ENCODE measurements at places on chromosomes 2 and 18.

DNA sequence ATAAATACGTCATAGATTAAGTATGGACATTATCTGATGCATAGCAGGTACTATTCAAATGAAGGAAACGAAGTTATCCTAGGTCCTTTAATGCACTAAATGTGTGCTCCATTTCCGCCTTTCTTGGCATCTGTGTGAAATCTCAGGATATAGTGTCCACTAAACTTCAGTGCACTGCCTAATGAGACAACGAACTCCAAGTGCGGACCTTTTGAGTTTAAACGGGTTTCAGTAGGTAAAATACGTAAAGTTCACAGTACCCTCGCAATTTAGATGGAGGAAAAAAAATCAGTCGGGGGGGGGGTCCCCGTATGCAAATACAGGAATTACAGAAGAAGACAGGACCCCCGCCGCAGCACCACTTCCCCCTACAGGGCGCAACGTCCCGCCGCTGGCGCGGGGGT is 729 bp upstream of the REL start:
- DNase-seq = no peak

- DNase-seq = no peak
These were observed 485.7 kb downstream of the TXNL1 start for GRCh38 chr18:56152551-56153310.

GRCh38 chr2:33265584-33266338 is 210.7 kb upstream of the RASGRP3 start:
- no peak for DNase-seq

DNA sequence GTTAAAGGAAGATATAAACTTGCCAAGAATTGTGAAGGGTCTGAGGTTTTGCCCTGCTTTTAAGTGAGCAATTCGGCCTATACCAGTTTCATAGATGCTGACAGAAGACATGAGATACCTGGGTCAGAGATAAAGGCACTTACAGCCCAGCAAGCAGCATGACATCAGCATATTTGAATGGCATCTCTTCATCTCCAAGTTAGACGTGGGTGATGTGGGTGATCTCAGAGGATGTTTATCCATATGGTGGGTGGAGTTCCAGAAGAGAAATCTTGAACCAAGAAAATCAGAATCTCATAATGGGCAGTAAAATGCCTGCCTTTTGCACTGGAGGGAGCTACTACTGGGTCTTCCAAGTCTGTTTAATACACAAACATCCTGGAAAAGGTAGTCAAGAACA is 44.7 kb downstream of the GYPC start:
- peak; percentile 22 for DNase-seq

- no peak for DNase-seq
These were observed 763 bp downstream of the CCDC141 start for GRCh38 chr2:179049203-179049545.

DNA sequence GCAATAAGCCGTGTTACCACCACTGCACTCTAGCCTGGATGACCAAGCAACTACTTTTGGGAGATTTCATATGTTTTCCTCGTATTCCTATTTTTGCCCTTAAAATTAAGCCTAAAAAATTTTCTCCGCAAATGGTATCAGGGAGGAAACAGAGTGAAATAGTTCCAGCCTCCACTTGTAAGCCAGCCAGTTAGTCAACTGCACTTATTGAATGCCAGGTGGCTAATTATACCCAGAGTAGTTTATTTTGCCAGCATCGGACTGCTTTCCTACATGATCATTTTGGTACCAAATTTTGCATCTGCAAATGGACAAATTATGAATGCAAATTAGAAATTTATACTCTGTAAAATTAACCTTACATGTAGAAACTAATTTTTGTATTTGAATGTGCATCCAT is 90.2 kb upstream of the ARHGAP28 start:
- DNase-seq = no peak

DNA sequence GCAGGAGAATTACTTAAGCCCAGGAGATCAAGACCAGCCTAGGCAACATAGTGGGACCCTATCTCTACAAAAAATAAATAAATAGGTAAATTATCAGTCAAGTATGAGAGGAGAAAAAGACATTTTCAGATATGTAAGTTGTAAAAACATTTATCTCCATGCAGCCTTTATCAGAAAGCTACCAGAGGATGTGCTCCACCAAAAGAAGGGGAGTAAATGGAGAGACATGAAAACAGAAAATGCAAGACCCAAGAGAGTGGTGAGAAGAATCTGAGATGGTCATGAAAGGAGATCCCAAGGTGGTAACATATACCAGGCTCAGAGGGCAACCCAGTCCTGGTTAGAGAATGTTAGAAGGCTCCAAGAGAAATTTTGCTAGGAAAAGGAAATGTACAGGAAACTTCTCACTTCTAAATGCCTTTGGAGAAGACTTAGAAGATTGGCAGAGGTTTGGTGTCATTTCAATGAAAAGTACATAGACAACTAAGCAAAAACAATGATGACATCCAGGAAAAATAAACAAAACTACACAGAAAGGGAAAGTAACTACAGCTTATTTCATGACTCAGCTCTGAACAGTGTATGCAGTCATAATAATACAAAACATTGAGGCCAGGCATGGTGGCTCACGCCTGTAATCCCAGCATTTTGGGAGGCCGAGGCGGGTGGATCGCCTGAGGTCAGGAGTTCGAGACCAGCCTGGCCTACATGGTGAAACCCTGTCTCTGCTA is 19.5 kb downstream of the CIB4 start:
- peak; percentile 3 for DNase-seq

- DNase-seq = no peak
These were observed 172.7 kb downstream of the SH3RF3 start for GRCh38 chr2:109301746-109302145.

- no peak for DNase-seq
These were observed 26.6 kb downstream of the TWSG1 start for GRCh38 chr18:9361191-9361590.

GRCh38 chr2:108458082-108458481 is 9.1 kb downstream of the GCC2 start:
- no peak for DNase-seq

- DNase-seq = no peak
These were observed 525.5 kb downstream of the IRS1 start for GRCh38 chr2:226274143-226274542.

GRCh38 chr2:160825433-160825832 is 331.8 kb upstream of the RBMS1 start:
- DNase-seq = no peak

DNA sequence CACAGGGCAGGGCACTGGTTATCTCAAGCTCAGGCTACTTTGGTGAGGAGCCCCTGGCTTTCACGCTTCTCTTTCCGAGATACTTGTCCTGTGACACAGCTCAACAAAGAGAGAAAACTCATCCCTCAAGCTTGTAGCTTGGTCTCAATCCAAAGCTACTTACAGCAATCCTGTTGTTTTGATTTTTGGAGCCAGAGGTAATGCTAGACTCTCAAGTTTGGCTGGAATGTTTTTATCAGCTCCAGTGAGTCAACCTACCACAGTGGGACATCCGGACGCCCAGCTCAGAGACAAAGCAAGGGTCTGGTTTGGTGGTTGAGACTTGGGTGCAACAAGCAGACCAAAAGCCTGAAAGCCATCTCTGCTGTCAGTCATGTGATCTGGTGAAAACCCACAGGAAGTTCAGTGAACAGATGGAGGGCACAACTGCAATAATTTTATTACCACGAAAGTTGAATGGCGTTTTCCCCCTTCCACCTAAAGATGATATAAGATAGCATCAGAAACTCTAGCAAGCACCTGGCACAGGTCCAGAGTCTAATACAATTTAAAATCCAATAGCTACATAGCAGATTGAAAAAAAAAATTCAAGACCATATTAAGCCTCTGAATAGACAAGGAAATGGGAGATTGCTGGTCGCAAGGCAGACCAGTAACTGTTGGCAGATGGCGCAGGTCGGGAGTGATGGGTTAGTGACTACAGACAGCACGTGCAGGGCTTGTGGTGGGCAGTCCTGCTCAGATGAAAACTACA is 102.3 kb upstream of the SMAD7 start:
- DNase-seq = peak; percentile 97

DNA sequence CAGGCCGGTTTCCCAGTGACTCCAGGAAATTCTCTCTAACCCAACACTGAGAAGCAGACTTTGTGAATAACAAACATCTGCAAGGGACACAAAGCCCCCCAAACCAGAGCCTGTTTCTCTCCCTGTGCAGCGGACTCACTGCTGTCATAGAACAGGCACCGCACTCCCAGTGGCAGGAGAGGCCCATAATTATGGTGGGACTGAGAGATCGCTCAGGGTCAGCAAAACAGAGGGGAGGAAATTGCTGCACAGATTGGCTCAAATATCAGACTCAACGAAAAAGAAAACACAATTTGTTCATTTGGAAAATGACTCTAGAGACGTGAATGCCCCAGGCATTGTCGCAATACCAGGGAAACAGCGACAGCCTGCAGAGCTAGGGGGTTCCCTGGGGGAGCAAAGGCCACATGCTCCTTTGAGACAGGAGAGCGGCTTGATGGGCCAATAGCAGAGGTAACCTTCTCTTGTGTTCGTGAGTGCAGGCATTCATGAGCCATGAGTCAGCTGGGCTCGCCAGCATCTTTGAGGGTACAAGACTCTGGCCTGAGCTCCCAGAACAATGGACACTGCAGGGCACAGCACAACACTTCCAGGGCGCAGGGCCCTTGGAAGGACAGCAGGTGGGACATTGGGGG is 143.3 kb upstream of the KLHL29 start:
- no peak for DNase-seq

- DNase-seq = peak; percentile 33
These were observed 23.8 kb downstream of the FBXO41 start for GRCh38 chr2:73260338-73260984.

DNA sequence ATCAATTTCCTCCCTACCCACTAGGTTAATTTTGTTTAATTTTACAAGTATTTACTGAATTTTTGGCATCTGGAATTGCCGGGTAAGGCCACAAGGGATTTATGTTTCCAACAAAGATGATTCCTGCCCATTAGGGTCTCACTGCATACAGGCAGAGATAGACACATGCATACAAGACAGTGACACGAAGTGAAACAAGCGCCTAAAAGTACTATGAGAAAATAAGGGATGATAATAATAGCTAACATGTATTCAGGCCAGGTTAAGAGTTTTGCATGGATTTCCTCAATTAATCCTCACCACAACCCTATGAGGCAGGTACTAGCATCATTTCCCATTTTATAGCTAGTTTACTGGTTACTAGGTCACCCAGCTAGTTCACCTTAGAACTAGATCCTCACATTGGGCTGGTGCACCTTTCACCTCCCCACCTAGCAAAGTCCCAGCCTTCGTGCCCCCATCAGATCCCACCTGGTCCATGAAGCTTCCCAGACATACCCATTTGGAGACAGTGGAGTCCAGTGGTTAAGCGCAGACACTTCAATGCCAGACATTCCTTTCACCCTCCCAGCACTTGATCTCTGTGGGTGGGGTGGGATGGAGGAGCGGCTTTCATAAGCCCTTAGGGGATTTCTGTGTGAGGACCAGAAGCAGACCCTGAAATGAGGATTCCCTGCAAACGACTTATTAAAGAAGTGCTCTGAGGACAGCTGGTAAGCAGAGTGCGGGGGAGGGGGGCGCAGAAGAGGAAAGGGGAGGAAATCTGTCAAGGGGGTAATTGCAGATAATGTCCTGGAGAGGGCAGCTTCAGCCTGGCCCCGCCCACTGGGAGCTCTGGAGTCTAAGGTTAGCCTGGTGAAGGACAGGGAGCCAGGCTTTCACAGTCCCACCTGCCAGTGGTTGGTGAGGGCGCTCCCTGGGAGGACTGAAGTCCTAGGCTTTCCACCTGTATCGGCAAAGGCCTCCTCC is 5.8 kb upstream of the DGUOK start:
- DNase-seq = no peak

DNA sequence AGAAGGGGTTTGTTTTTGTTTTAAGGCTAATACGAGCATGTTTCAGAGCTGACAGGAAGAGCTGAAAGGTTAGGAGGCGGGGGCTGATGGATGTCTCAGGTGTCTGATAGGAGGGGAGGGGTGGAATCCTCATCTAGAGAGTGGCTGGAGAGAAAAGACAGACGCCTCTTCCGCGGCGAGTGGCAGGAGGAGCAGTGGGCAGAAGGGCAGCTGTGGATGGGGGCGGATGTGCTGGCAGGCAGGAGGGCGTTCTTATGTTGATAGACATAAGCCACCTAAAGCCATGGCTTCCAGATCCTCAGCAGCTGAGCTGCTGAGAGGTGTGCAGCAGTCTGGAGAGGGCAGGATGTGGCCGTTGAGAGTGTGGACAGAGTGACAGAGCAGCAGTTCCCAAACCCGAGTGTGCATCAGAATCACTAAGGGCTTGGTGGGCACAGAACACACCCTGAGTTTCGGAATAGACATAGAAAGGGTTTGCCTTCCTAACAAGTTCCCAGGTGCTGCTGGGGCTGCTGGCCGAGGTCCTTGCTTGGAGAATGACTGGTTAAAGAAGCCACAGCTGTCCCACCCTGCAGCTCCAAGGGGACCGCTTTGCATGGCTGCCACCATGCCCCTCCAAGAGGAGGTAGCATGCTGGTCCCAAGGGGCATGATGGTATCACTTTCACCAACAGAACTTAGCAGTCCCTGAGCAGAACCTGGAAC is 3.0 kb upstream of the ITM2C start:
- no peak for DNase-seq

GRCh38 chr2:237319887-237320286 is 94.1 kb downstream of the COL6A3 start:
- DNase-seq = no peak

DNA sequence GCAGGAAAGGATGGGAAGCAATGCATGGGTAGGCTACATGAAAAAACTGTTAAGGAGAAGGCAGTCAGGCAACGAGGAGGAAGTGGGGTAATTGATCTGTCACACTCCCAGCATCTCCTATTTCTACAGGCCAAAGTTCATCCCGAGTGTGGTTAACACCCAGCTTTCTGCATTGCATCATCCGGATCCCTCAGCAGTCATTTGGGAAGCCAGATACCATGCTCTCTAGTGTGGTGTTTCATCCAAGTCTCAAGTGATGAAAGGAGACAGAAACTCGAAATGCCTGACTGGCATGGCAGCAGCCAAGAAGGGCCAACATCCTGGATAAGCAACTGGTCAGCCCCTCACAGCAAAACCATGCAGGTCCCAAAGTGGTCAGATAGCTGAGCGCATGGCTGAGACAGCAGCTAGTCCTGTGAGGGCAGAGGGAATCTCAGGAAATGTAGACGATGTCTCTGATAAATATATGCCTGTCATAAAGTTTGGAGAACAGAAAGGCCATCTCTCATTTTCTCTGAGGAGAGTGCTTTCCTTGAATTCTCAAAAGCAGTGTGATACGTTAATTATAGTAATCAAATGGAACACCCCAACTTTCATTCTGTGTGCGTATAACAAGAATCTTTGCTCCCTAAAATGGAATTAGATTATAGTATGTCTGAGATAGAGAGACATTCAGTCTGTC is 24.8 kb upstream of the HNRNPA3 start:
- DNase-seq = peak; percentile 57

- no peak for DNase-seq
These were observed 87.8 kb downstream of the ACOXL start for GRCh38 chr2:110820128-110820527.
